ENCODE measurements at places on chromosomes 3 and 15.

- no peak overlapping the region for H3K27ac ChIP-seq
- H3K4me3 ChIP-seq = no peak overlapping the region
- no peaks in the 10 kb centered on the region for H3K4me1 ChIP-seq
- no peak for DNase-seq
- no peaks in the 10 kb centered on the region for H3K27me3 ChIP-seq
Observed at GRCh38 chr3:68919000-68919399, 13.3 kb downstream of the TAFA4 start.

GRCh38 chr3:34807611-34808010, 831.7 kb upstream of the ARPP21 start:
- no peak overlapping the region for H3K4me3 ChIP-seq
- no peak for DNase-seq
- no peak overlapping the region for H3K27ac ChIP-seq
- H3K27me3 ChIP-seq = no peaks in the 10 kb centered on the region
- no peaks in the 10 kb centered on the region for H3K36me3 ChIP-seq
- no peaks in the 10 kb centered on the region for H3K4me1 ChIP-seq

GRCh38 chr3:188266562-188267274, 112.8 kb downstream of the LPP start:
- DNase-seq = no peak
- H3K4me1 ChIP-seq = peaks cover 14% of the 10 kb centered on the region
- H3K4me3 ChIP-seq = no peak overlapping the region
- no peaks in the 10 kb centered on the region for H3K27me3 ChIP-seq

- no peak overlapping the region for H3K4me3 ChIP-seq
- no peaks in the 10 kb centered on the region for H3K4me1 ChIP-seq
- no peaks in the 10 kb centered on the region for H3K36me3 ChIP-seq
- no peaks in the 10 kb centered on the region for H3K27me3 ChIP-seq
- DNase-seq = no peak
- H3K27ac ChIP-seq = no peak overlapping the region
Observed at GRCh38 chr3:172258624-172259023, 189.6 kb downstream of the GHSR start.

- H3K36me3 ChIP-seq = peaks cover 59% of the 10 kb centered on the region
- H3K4me3 ChIP-seq = peak overlapping the region; percentile 11
- H3K27ac ChIP-seq = peak overlapping the region; percentile 26
- H3K4me1 ChIP-seq = peaks cover 17% of the 10 kb centered on the region
- H3K27me3 ChIP-seq = no peaks in the 10 kb centered on the region
- peak; percentile 35 for DNase-seq
Observed at GRCh38 chr15:43144512-43144911, 11.1 kb downstream of the TMEM62 start.

DNA sequence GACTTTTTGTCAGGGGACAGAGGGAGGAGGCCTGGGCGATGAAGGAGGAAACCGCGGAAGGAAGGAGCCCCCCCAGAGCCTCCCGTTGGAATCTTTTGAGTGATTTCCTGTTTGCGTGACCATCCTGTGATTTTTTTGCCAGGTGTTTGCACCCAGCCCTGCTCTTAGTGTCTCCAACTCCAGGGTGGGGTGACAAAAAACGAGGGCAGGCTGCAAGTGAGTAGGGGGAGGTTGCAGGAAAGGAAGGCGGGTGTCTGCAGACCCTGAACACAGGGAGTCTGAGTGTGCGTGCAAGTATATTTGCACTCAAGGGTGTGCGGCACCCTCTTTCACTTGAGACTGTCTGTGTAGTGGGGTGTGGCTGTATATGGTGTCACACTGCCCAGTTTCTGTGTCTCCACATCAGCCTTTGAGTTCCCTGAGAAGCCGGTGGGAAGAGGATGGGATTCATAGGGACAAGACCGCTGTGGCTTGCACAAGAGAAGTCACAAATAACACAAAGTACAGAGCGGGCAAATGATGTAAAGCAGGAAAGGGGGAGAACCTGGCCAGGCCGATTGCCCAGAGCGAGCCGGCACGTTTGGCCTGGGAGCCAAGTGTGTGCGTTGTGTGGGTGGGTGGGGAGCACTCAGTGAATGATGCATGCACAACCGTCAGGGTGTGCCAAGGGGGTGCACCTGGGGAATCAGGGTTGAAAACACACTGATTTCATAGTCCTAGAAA, 6.6 kb downstream of the ISLR2 start:
- H3K4me3 ChIP-seq = peak overlapping the region; percentile 37
- no peak overlapping the region for H3K27ac ChIP-seq
- H3K27me3 ChIP-seq = no peaks in the 10 kb centered on the region
- H3K4me1 ChIP-seq = peaks cover 49% of the 10 kb centered on the region

Data from B cell (primary cell).